ENCODE measurements at places on chromosomes 6 and 20. TPM values are rescaled to one million over a fixed set of nuclear protein-coding genes. Genes with fewer than 3 reads are reported as not detected.

Gene ZDHHC14
- 9.8 TPM for total RNA-seq

GRCh38 chr6:131269565-131270391 lies 134.5 kb downstream of the AKAP7 start:
- DNase-seq, result no peak

- DNase-seq, result no peak
These were observed 103.9 kb downstream of the TTLL2 start for GRCh38 chr6:167428664-167429333.

GRCh38 chr20:9302091-9302462 lies 212.3 kb upstream of the LAMP5 start:
- DNase-seq, result no peak

DNA sequence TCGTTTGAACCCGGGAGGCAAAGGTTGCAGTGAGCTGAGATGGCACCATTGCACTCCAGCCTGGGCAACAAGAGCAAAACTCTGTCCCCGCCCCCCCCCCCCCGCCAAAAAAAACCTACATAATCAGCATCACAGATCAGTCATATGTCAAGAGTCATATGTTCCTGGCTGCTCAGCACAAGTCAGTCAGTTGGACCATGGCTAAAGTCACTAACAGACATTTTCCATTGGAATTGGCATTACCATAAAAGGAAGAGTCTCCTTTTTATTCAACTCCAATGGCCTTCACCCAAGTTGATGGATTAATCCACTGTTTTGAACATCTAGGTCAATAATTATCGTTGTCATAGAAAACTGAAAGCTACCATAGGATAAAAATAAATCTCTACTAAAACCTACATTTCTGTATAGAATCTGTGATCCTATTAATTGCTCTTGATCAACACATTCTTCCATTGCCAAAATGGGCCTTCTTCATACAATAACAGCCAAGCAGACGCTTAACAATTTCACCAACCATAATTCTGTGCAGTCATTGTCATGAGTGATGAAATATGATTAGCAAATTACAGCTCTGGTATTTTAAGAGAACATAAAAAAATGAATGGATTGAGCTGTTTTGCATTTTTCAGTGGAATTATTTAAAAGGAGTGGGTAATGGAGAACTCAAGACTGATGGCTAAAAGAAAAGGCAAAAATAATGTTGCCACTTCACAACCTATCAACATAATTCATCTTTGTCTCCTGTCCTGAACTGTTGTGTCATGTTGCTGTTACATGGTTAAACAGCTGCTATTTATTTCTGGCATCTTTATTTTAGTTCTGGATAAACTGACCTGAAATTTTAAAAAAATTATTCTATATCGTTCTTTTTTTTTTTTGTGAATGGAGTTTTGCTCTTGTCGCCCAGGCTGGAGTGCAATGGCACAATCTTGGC lies 555.5 kb upstream of the JARID2 start:
- no peak for DNase-seq

DNA sequence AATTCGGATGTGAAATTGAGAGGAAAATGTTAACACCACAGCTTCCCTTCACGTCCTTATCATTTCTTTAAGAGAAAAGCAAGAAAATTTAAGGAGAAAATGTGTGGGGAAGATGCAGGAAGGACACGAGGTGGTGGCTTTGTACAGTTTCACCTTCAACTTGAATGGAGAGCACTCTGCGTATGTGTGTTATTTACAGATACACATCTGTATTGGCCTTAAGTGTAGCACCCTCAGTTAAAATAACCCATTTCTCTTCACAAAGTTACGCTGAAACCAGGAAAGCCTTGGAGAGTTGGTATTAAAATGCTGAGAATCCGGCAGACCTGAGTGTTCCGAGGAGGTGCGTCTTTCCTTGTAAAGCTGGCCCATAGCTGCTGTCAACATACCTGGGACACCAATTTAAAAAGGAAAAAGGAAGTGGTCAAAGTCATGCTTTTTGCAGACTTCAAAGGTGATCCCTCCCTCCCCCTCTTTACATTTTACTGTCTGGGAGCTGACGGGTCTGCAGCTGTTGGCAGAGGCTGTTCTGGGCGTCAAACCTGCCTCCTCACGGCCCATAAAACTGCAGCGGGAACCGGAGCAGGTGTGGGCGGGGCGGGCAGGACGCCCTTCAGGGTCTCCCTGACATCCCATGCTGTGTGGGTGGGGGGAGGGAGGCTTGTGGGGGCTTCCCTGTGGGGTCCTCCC lies 61.3 kb upstream of the TBXT start:
- no peak for DNase-seq

Gene TCP11
- total RNA-seq, result not detected

- no peak for DNase-seq
These were observed 123.0 kb upstream of the ENPP5 start for GRCh38 chr6:46293641-46294316.

Gene GNRH2
- not detected for total RNA-seq

Gene ZKSCAN8
- 33.8 TPM for total RNA-seq

Gene MDFI
- total RNA-seq, result 36.1 TPM

DNA sequence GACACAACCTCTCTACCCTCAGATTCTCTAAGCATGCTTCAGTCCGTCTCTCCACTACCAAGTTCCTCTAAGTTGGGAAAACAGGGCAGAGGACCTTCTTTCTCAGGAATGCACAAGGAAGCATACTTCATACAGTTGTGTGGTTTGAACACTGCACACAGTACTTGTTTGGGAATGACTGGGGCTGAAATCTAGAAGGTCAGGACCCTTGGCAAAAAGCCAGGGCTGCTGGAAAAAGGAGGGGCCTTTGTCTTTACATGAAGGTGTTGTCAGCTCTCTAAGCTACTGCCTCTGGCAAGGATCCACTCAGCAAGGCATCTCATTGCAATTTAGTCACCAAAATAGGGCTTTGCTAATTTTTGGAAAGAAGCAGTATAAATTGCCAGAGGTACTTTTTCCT lies 20.7 kb upstream of the HEY2 start:
- no peak for DNase-seq

Gene DEFB124
- not detected for total RNA-seq

GRCh38 chr6:133242637-133243585 lies 1.8 kb downstream of the EYA4 start:
- DNase-seq, result no peak

Gene HNF4A
- 1.6 TPM for total RNA-seq

- DNase-seq, result no peak
These were observed 150.8 kb downstream of the CDC5L start for GRCh38 chr6:44538131-44538806.

DNA sequence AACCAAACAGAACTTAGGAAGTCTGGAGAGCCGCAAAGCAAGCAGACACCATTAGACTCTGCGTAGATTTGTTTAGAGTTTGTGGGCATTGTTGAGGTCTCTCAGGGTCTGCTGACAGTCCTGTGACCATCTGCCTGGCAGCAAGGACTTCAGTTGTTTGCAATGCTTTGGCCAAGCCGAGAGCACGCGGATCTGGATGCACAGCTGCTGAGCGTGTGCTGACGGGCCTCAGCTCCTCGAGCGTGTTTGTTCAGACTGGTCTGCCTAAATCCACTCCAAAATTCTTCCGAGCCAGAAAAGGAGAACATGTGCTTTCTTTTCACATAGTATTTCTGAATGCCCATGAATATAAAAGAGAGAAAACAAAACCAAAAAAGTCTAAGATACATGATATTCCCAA lies 159.0 kb downstream of the ZNF217 start:
- no peak for DNase-seq

GRCh38 chr6:28657381-28657768 lies 131.7 kb downstream of the GPX5 start:
- DNase-seq, result no peak

DNA sequence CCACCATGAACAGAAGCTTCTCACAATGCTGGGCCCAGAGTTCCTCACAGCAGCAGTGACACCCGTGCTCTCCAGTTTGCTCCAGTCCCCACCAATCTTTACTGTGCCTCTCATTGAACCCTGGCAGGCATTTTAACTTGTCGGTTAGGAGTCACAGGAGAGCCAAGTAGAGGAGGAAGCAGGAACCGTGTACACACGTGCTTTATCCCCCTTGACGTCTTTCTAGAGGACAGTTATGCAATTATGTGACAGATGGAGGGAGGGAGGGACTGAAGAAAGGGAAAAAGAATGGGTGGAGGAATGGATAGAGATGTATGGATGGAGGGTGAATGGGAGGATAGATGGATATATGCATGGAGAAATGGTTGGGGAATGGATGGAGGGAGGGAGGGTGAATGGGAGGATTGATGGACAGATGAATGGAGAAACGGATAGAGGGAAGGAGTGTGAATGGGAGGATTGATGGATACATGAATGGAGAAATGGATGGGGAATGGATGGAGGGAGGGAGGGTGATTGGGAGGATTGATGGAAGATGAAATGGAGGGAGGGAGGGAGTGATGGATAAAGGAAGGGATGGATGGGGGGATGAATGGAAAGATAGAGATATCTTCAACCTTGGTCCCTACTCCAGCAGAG lies 26.0 kb downstream of the RBM38 start:
- no peak for DNase-seq

Gene C6orf52
- total RNA-seq, result not detected

GRCh38 chr6:7684843-7685242 lies 41.1 kb upstream of the BMP6 start:
- DNase-seq, result no peak

GRCh38 chr6:150491811-150492172 lies 107.9 kb upstream of the PLEKHG1 start:
- no peak for DNase-seq

GRCh38 chr6:150296890-150297289 lies 71.9 kb upstream of the IYD start:
- DNase-seq, result no peak

GRCh38 chr6:12331474-12331873 lies 41.3 kb downstream of the EDN1 start:
- DNase-seq, result no peak

Gene RING1
- total RNA-seq, result 19.5 TPM

GRCh38 chr6:169140986-169141495 lies 112.6 kb downstream of the THBS2 start:
- no peak for DNase-seq

- no peak for DNase-seq
These were observed 40.7 kb upstream of the CCDC167 start for GRCh38 chr6:37540390-37540789.

DNA sequence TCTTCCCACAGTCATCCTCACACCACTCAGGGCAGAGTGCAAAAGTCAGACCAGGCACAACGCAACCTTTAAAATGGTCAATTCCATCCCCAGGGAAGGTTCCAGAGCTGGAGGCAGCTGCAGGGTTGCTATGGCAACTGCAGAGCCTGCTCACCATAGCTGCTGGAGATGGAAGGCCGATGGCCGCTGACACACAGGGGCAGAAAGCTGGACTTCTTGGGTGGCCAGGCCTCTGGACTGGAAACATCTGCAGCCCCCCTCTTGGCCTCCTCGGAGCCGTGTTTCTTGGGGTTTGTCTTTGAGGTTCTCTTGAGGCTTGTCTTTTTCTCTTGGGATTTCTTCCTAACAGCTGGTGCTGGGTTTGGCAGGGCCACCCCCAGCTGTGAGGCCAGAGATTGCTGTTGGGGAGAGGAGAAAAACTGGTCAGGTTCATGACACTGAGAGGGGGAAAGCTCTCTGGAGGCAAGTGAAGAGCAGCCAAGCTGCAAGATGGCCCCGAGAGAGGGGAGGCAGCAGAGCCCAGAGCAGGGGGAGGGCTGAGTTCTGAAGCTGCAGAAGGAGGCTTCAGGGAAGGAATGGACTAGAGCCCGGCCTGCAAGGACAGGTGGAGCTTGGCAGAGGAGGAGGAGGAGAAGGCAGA lies 10.2 kb downstream of the BNIP5 start:
- DNase-seq, result no peak

DNA sequence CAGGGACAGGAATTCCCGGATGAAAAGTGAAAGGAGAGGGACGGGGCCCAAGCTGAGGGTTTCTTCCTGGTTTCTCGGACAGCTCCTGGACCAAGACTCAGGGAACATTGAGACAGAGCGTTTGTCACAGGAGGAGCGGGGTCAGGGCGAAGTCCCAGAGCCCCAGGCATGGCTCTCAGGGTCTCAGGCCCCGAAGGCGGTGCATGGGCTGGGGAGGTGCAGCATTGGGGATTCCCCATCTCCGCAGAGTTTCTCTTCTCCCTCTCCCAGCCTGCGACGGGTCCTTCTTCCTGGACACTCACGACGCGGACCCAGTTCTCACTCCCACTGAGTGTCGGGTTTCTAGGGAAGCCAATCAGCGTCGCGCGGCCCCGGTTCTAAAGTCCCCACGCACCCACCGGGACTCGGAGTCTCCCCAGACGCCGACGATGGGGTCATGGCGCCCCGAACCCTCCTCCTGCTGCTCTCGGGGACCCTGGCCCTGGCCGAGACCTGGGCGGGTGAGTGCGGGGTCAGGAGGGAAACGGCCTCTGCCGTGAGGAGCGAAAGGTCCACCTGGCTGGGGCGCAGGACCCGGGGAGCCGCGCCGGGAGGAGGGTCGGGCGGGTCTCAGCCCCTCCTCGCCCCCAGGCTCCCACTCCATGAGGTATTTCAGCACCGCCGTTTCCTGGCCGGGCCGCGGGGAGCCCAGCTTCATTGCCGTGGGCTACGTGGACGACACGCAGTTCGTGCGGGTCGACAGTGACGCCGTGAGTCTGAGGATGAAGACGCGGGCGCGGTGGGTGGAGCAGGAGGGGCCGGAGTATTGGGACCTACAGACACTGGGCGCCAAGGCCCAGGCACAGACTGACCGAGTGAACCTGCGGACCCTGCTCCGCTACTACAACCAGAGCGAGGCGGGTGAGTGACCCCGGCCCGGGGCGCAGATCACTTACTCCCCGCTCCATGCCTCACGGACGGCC lies 54.6 kb upstream of the POLR1H start:
- DNase-seq, result peak; percentile 32

GRCh38 chr20:53142225-53143127 lies 170.3 kb downstream of the TSHZ2 start:
- no peak for DNase-seq

Gene PACRG
- total RNA-seq, result 6.4 TPM

Gene EYA4
- 0.33 TPM for total RNA-seq

Gene AFG1L
- 2.3 TPM for total RNA-seq

- no peak for DNase-seq
These were observed 31.8 kb downstream of the SUN5 start for GRCh38 chr20:32972181-32973076.

DNA sequence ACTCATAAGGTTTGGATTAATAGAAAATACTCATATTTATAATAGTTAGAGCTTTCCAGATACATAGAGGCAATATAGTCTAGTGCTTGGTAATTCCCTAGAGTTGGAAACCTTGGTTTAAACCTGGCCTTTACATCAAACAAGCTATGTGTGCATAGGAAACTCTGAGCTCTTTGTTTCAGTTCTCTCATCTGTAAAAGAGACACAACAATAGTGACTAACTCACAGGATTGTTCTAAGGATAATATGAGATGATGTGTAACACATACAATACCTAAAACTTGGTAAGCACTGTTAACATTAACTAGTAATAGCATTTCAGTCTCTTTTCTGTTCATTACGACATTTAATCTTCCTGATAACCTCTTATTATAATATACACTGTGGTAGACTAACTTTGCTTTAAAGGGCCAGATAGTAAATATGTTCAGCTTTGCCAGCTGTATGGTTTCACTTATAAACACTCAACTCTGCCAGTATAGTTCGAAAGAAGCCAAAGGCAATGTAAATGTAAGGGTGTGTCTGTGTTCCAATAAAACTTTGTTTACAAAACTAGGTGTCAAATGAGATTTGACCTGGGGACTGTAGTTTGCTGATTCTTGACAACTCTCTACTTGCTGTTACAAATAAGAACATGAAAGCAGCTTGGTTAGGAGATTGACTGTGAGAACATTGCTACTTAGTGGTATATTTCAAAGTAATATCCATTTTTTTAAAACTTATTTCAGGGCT lies 370.6 kb upstream of the FLRT3 start:
- DNase-seq, result no peak
